NCI-H774 (cell line): ENCODE measurements at places on chromosomes 11 and 22.

GRCh38 chr11:9831122-9831521 lies 167.2 kb downstream of the SWAP70 start:
- peak; percentile 59 for DNase-seq

GRCh38 chr11:119460582-119460981 lies 37.6 kb upstream of the THY1 start:
- DNase-seq, result no peak

DNA sequence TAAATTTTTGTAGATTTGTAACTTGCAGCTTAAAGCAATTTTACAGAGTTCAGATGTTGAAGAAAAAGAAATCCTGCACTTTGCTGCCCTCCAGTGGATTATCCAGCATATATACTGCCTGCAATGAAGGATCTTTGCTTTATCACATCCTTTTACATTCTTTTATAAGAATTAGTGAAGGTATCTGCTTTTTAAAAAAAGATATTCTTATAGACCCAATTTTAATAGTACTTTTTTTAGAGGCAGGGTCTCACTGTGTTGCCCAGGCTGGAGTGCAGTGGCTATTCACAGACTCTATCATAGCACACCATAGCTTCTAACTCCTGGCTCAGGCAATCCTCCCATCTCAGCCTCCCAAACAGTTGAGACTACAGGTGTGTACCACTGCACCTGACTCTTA lies 60.7 kb downstream of the TTC17 start:
- peak; percentile 1 for DNase-seq

DNA sequence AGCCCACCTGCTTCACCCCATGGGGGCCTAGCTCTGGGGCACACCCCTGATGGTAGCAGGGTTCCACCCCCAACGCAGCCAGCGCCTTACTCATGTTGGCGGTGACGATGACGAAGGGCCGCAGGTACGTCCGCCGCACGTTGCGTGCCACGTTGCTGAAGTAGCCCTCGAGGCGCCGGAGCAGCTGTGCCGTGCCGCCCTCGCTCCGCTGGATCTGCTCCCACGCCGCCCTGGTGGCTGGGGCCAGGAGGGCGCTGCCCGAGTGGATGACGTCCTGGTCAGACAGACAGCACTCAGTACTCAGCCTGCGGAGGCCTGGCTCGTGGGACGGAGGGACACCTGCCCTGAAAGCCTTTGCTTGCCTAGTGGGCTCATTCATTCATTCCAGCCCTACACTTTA lies 50.8 kb downstream of the TRMU start:
- no peak for DNase-seq

DNA sequence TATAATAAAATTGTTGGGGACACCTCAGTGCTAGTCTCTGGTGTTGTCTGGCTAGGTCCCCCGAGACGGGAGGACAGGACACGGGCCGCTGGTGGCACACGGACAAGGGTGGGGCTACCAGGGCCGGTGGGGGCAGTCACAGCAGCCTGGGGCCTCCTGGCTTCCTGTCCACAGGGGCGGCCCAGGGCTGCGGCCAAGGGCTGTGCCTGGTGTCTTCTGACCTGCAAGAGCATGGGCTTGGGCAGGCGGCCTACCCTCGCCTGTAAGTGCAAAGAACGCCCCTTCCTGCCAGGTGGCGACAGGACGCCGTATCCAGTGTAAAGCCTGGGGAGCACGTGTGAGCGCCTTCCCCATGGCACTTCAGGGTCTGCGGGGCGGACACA lies 3.6 kb downstream of the LRFN4 start:
- no peak for DNase-seq

DNA sequence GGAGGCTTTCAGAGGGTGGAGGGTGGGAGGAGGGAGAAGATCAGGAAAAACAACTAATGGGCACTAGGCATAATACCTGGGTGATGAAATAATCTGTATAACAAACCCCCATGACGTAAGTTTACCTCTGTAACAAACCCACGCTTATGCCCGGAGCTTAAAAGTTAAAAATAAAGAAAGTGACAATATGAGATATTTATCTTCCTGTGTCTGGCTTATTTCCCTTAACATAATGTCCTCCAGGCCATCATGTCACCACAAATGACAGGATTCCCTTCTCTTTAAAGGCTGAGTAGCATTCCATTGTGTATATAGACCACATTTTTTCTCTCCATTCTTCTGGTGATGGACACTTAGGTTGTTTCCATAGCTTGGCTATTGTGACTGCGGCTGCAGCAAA lies 79.5 kb downstream of the BARX2 start:
- no peak for DNase-seq

DNA sequence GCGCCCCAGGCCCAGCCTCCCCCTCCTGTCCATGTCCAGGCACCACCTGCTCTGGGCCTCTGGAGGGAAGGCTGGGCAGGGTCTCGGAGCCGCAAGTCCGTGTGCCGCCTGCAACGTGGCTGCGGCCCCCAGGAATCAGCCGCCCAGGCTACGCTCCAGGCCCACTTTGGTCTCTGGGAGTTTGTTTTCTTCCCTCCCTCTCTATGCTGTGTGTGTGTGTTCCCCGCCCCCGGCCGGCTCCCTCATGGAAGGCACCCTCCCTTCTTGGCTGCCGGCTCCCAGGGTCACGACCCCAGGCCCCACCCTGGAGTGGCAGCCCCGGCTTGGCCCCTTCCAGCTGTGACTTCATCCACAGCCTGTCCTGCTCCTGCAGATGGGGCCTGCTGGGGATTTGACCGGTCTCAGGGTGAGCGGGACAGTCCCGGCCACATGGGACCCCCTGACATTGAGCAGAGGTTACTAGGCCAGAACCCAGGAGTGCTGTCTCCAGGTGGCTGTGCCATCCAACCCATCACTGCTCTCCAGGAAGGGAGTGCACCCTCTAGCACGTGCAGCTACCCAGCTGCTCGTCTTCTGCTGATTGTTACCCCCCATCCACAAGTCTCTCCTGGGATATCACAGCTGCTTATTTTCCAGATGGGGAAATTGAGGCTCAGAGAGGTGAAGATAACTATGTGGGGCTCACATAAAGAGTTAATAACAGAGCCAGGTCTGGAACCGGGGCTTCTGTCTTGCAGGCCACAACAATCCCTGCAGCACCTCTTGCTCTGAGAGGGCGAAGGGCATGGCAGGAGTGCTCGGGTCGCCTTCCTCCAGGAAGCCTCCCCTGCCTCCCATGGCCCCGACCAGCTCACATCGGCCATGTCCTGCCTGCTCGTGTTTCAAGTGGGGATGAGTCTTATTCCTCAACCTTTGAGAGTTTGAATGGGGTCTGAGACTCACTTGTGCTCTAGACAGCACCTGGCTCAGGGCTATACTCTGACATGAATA lies 2.8 kb upstream of the LIF start:
- DNase-seq, result no peak

DNA sequence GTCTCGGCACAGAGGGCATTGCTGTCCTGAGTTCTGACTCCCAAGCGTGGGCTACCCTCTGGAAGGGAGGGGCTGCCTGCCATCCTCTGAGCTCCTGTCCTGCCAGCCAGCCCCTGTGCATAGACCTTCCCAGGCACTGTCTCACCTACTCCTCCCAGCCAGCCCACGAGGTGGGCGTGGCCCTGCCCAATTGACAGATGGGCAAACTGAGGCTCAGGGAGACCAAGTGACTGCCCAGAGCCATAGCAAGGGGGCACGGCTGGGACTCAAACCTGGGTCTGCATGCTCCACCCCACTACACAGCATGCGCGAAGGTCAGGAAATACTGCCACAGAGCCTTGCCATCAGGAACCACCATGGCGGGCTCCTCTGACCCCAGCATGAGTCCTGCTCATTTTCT lies 29.4 kb upstream of the PRR5 start:
- no peak for DNase-seq

- DNase-seq, result no peak
Measured at GRCh38 chr22:43946384-43946667, 8.9 kb upstream of the SAMM50 start.

- DNase-seq, result no peak
Measured at GRCh38 chr11:118628432-118628831, 21.0 kb downstream of the PHLDB1 start.

DNA sequence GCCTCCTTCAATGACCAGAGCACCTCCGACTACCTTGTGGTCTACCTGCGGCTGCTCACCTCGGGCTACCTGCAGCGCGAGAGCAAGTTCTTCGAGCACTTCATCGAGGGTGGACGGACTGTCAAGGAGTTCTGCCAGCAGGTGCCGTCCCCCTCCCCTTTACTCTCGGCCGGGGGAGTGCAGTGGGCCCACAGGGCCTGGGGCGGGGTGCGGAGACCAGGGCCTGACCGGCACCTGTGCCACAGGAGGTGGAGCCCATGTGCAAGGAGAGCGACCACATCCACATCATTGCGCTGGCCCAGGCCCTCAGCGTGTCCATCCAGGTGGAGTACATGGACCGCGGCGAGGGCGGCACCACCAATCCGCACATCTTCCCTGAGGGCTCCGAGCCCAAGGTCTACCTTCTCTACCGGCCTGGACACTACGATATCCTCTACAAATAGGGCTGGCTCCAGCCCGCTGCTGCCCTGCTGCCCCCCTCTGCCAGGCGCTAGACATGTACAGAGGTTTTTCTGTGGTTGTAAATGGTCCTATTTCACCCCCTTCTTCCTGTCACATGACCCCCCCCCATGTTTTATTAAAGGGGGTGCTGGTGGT lies 11.0 kb downstream of the OTUB1 start:
- DNase-seq, result no peak

GRCh38 chr11:12893787-12894672 lies 115.1 kb upstream of the RASSF10 start:
- peak; percentile 26 for DNase-seq

GRCh38 chr11:92744929-92745585 lies 224.4 kb upstream of the MTNR1B start:
- no peak for DNase-seq

DNA sequence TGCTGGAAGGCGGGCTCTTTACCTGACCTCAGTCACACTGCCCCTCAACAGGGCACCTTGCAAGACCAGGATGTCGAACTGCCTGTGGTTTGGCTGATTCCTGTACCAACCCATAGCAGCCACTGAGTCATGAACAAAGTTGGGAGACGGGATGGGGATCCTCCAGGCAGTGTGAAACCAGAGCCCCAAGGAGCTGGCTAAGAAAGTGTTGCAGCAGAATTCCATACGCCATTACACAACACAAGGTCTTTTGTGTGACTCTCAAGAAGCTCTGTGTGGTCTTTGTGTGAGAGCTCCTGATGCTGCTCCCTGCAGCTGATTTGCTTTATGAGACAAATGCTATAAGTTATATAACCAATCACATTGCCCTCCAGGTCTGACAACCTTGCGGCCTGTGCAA lies 617.7 kb downstream of the OPCML start:
- DNase-seq, result no peak

DNA sequence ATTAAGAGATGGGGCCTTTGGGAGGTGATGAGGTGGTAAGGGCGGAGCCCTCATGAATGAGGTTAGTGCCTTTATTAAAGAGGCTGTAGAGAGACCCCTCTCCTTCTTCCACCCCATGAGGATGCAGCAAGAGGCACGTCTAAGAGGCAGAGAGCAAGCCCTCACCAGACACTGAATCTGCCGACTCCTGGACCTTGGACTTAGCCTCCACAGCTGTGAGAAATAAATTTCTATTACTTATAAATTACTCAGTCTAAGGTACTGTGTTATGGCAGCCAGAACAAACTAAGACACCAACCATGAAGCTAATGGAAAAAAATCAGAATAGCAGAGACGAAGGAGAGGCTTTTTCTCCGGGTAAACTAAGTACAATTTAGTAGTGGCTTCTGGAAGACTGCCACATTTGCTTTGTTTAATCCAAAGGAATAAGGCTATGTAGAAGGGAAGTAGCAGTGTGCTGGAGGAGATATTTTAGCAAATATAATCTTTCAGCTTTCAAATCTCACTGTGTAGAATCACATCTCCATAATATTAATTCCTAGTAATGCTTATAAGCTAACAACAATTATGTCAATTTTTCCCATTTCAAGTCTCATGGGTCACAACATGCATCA lies 12.3 kb upstream of the SIK2 start:
- no peak for DNase-seq

- DNase-seq, result no peak
Measured at GRCh38 chr11:2302896-2303626, 1.2 kb downstream of the TSPAN32 start.

DNA sequence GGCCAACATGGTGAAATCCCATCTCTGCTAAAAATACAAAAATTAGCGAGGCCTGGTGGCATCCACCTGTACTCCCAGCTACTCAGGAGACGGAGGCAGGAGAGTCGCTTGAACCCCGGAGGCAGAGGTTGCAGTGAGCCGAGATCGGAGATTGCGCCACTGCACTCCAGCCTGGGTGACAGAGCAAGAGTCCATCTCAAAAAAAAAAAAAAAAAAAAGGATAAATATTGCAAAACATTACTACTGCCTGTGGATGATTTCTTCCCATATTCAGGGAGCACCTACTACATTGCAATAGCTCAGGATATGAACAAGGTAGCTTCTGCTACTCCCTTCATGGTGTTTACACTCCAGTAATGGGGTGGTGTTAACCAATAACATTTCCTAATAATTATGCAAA lies 980.6 kb downstream of the NTM start:
- DNase-seq, result no peak

DNA sequence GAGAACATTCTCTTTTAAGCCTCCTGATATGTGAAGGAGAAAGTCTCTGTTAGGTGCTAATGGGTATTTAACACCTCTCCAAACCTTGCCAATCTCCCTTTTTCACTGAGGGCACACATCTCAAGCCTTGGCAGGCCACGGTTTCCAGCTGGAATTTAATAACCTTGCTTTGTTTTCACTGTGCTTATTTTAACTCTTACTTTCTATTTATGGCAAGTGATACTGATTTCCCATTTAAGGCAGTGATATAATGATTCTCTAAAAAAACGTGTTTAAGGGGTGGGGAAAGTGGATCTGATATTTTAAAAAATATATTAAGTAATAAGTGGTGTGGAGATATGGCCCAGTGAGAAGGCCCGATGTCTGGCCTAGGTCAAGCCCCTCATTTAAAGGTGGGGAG lies 1.1 kb upstream of the RASD2 start:
- no peak for DNase-seq

DNA sequence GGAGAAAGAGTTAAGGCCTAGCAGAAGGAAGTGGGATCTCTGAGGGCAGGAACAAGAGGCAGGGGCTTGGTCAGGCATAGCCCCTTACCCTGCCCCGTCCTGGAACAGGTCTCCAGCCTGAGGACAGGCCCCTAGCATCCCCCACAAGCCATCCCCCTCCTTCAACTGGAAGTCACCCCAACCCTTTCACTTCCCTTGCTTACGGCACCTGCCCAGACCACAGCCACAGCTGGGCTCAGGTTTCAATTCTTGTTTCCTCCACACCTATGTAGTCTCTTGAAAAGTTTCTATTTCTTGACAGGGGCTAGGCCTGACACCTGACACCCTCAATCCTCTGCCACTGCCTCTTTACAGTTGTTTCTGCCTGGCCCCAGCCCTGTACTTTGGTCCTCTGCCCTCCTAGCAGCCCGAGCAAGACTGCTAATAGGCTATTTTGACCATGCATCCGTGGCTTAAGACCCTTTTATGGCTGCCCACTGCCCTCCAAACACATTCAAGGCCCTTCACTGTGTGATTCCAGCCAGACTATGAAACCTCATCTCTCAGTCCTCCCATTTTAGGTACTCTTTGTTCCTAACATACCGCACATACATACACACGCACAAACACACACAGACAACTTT lies 10.9 kb upstream of the FCHSD2 start:
- DNase-seq, result no peak
